ENCODE measurements at places on chromosomes 12 and 14.
A peak's percentile ranks its signal among the peaks of the same experiment; 100 is the strongest.

DNA sequence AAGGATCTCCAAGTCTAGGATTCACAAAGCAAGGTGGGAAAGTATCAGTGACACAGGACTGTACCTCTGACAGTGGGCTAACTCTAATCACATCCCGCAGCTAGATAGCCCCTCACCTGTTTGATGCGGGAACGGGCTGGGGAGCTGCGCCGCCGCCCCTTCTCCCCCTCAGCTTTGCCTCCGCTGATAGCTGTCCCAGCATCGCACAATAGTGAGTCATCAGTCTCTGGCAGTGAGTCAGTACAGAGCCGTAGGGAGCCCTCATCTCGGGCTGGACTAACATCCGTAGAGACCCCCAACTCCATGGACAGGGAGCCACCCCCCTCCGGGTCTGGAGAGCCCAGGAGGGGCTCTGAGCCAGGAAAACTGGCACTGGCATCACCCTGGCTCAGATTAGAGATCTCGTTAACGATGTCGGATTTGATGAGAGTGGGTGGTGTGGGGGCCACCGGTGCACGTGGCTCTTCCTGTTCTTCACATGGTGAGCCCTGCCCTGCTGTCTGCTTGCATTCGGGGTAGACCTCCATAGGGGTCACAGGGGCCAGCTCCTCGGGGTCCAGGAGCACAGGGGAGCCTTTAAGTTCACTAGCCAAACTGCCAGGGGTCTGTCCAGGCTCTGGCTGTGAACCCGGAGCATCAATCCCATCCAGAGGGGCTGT, 10.9 kb downstream of the KMT2D start:
- DNase-seq = no peak

GRCh38 chr14:104223101-104224041, 85.0 kb downstream of the KIF26A start:
- peak; percentile 67 for DNase-seq

- no peak for DNase-seq
Observed at GRCh38 chr12:59499774-59500173, 96.1 kb upstream of the SLC16A7 start.

GRCh38 chr14:31229009-31229408, 21.4 kb upstream of the HECTD1 start:
- no peak for DNase-seq

GRCh38 chr12:4288296-4289131, 15.0 kb downstream of the CCND2 start:
- no peak for DNase-seq

- no peak for DNase-seq
Observed at GRCh38 chr12:67701121-67701520, 52.6 kb downstream of the DYRK2 start.

DNA sequence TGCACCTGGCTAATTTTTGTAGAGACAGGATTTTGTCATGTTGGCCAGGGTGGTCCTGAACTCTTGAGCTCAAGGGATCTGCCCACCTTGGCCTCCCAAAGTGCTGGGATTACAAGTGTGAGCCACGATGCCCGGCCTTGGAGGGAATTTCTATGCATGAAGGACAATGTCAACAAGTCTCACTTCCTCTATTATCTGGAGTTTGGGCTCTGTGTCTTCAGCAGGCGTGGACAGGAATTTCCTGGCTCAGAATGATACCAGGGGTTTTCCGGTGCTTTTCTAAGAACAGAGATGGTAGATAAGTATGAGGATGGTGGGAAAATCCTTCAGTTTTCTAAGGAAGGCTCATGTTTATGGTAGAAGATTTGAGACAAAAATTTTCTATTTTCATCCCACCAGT, 75.0 kb upstream of the CCDC60 start:
- no peak for DNase-seq

DNA sequence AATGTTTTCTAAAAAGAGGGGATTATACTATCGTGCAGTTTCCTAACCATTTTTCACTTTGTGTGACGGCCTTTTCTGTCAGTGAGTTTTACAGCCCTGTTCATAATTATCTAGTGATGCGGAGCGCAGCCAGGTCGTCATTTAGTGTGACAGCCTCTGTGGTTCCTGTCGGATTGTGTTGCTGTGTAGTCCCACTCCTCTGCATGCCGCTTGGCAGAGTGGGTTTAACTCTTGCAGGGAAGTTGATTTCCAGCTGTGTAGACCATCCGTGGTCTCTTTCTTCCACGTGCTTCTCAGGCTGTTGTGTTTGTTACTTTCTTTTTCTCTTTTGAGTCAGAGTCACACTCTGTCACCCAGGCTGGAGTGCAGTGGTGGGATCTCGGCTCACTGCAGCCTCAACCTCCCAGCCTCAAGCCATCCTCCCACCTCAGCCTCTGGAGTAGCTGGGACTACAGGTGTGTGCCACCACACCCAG, 8.6 kb downstream of the RAN start:
- no peak for DNase-seq

DNA sequence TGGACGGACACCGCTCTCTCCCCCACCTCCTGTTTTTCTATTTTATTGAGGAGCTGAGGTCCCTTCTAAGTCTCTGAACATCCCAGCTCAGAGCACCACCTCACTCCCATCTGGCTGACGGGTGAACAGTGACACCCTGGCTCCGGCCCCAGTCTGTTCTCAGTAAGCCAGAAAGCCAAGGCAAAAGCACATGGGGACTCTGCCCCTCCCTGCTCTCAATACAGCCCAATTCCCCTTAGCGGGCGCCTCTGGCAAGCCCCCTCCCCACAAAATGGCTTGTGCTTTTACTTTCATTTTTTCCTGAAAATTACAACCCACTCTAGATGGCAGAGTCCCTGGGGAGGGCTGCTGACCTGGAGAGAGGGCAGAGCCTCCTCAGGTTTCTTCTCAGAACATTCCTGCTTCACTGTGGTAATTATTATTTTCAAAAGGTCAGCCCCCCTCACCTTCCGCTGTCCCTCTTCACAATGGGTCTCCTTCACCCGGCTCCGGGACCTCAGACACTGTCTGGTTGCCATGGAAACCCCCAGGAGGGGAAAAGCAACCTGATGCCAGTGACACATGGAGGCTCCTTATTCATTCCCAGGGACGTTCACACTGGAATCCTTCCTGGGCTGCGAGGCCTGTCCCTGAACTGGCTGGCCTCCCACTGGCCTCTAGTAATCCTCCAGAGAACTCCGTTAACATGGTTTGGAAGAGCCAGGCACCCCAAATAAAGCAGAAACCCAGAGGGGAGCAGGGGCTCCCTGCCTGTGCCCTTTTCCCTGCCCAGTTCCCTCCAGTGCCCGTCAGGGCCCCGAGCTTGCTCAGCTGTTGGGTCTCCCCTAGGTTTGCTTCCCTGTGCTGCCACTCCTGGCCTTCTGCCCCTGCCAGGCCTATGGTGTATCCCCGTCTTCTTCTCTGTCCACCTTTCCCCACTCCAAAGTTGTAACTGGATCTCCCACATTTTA, 15.9 kb downstream of the COL2A1 start:
- DNase-seq = no peak

DNA sequence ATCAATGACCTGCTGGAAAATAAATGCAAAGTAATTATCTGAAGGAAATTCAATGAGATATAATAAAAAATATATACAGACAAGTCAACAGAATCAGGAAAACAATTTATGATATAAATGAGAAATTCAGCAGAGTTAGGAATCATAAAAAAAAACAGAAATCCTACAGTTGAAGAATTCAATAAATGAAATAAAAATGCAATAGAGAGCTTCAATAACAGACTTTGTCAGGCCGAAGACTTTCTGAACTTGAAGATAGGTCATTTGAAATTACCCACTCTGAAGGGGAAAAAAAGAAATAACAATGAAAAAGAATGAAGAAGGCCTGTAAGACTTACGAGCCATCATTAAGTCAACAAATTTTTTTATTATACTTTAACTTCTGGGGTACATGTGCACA, 15.5 kb upstream of the GARIN2 start:
- no peak for DNase-seq

DNA sequence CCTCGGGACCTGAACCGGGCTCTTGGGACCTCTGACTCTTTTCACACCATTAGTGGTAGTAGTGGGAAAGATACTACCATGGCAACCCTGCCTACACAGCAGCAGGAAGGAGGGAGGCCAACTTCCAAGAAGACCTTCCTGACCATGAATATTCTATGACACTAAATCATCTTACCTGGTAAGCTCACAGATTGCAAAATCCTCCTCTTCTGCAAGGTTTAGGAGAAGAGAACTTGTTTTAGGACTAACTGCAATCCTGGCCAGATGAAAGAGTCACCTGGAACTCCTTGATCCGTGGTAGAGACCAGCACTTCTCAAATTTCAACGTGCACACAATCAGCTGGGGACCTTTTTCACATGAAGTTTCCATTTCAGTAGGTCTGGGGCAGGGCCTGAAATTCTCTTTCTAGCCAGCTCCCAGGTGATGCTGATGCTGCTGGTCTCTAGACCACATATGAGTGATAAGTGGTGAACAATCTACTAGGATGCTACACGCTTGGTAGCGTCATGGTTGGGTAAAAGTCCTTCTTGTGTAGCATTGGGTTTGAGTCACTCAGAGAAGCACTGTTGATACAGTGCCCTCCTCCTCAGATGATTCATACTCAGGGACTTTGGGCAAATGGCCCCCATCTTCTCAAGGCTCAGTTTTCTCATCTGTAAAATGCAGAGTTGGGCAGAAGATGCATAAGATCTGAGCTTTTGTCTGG, 35.6 kb upstream of the FICD start:
- no peak for DNase-seq

GRCh38 chr14:60616461-60616959, 32.8 kb downstream of the SIX1 start:
- no peak for DNase-seq

All from left renal cortex interstitium (tissue), 4 donors.